ENCODE measurements at places on chromosomes 16 and 17. TPM values are rescaled to one million over a fixed set of nuclear protein-coding genes. Genes with fewer than 3 reads are reported as not detected.

DNA sequence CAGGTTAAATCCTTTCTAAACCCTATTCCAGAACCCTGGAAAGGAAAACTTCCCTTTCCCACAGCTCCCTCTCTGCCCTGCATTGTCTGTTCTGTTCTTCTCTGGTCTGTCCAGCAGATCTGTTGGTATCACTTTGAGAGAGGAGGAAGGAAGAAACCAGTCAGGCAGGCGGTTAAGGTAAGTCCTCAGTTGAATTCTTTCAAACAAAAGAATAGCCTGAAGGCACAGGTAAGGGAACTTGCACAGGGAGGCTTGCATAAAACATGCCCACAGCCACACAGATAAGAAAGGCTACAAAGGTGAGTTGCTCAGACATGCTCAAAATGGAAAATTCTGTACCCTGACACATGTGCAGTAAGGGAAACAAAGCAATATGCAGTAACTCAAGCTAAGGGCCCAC is 595.7 kb upstream of the CDH5 start:
- no peak overlapping the region for H3K4me3 ChIP-seq
- peaks cover 28% of the 10 kb centered on the region for H3K4me1 ChIP-seq
- DNase-seq: no peak
- no peaks in the 10 kb centered on the region for H3K36me3 ChIP-seq
- no peaks in the 10 kb centered on the region for H3K27me3 ChIP-seq

DNA sequence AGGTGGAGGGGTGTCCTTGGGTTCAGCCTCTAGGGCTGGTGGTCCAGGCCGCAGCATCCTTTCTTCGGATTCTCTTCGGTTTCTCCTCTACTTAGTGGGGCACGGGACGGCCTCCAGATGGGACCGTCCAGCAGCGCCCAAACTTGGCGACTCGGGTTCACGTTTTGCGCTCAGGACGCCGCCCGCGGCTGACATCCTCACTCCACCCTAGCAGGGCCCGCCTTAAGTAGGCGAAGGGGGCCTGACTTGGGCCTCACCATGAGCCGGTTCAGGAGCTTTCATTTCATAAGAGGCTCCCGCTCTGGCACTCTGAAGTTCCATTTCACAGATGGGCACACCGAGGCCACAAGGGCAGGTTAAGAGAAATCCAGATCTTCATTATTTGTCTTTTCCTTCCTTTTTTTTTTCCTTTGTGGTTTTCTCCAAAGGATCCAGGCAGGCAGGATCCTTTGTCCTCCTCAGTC is 141.2 kb downstream of the SEC14L1 start:
- peaks cover 26% of the 10 kb centered on the region for H3K4me1 ChIP-seq
- peak overlapping the region; percentile 72 for H3K4me3 ChIP-seq
- no peak overlapping the region for H3K27ac ChIP-seq
- peak; percentile 60 for DNase-seq
- no peaks in the 10 kb centered on the region for H3K36me3 ChIP-seq

DNA sequence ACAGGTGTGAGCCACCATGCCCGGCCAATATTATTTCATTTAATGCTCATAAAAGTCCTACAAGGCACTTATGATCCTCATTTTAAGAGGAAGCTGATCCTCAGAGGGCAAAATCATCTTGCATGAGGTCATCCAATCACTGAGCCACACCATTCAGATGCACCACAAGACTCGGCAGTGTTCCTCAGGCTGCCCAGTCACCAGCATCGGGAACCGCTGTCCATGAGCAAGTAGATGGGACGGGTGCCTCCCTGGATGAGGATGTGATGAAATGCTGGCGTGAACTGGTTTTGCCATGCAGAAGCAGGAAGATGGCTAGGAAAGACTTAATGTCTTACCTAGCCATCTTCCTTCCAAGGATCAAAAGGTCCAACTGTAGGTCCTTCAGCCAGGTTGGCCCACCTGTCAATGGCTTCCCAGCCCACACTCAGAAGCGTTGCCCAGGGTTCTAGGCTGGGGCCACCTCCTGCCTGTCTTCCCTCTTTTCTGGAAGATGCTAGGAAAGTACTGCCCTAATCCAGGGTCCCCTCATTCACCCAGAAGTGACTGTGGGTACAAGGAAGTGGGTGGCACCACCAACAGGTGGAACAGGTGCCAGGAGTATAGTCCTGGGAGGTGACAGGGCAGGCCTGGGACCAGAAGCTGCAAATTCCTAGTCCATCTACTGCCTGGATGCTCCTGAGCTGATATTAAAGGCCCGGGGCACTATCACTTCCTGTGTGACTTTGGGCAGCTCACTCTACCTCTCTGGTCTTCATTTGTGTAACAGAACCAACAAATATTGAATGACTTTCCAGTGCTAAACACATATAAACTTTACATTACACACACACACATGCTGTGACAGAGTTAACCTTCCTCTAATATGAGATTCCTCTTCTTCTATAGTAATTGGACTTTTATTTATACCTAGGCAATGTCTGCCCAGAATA is 32.2 kb upstream of the CRYBA1 start:
- peaks cover 7% of the 10 kb centered on the region for H3K4me1 ChIP-seq
- H3K4me3 ChIP-seq: no peak overlapping the region
- no peaks in the 10 kb centered on the region for H3K36me3 ChIP-seq

- H3K36me3 ChIP-seq: no peaks in the 10 kb centered on the region
- DNase-seq: peak; percentile 11
- peaks cover 5% of the 10 kb centered on the region for H3K4me1 ChIP-seq
- no peaks in the 10 kb centered on the region for H3K27me3 ChIP-seq
- H3K4me3 ChIP-seq: no peak overlapping the region
Measured at GRCh38 chr16:78396046-78396445, 296.6 kb downstream of the WWOX start.

Gene PPY
- total RNA-seq: not detected

Gene ABCA5
- total RNA-seq: 19.4 TPM

DNA sequence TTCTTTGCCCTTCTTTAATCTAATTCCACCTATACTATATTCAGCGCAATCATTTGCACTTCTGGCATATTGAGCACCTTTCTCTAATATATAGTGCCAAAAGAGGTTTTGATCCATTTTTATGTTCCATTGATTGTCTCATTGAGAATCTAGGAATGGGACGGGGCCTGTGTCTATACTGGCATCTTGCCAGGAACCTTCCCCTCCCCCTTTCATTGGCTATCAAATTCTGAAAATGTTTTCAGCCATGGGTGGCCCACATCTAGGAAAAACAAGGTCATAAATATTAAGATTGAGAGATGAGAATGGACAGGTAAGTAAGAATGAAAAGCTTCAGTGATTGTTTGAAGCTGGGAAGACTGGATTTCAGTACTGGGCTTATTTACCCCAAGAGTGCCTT is 159.9 kb downstream of the FTO start:
- no peaks in the 10 kb centered on the region for H3K36me3 ChIP-seq
- no peaks in the 10 kb centered on the region for H3K27me3 ChIP-seq
- H3K27ac ChIP-seq: no peak overlapping the region
- H3K4me3 ChIP-seq: no peak overlapping the region

GRCh38 chr17:35895636-35896587 is 15.8 kb upstream of the CCL5 start:
- H3K27ac ChIP-seq: no peak overlapping the region
- H3K36me3 ChIP-seq: no peaks in the 10 kb centered on the region
- peaks cover 3% of the 10 kb centered on the region for H3K4me1 ChIP-seq

Gene MT1E
- 2.4 TPM for total RNA-seq

DNA sequence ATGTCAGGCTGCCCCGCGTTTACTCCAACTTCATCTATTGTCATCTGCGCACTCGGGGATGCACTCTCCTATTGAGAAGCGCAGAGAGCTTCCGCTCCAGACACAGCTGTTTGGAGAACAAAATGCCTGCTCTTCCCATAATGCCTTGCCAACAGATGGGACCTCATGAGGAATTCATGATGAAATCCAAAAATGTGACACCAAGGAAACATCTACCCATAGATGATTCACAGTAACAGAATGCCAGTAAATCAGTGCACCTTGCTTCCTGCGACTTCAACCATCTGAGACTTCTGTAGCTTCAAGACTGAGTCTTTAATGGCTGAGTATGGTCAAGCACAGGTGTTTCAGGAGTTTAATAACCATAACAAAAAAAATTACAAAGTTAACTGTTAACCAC is 1144.9 kb upstream of the GOT2 start:
- DNase-seq: no peak
- H3K4me1 ChIP-seq: no peaks in the 10 kb centered on the region
- no peaks in the 10 kb centered on the region for H3K27me3 ChIP-seq
- no peaks in the 10 kb centered on the region for H3K36me3 ChIP-seq
- no peak overlapping the region for H3K27ac ChIP-seq
- no peak overlapping the region for H3K4me3 ChIP-seq

Gene OTOP2
- not detected for total RNA-seq

Gene CDH13
- total RNA-seq: 3.0 TPM

- no peaks in the 10 kb centered on the region for H3K4me1 ChIP-seq
- no peak for DNase-seq
- no peaks in the 10 kb centered on the region for H3K36me3 ChIP-seq
- no peak overlapping the region for H3K27ac ChIP-seq
- no peaks in the 10 kb centered on the region for H3K27me3 ChIP-seq
Measured at GRCh38 chr16:69273009-69273408, 38.1 kb upstream of the VPS4A start.

- H3K4me1 ChIP-seq: peaks cover 53% of the 10 kb centered on the region
- H3K27ac ChIP-seq: no peak overlapping the region
- H3K27me3 ChIP-seq: peaks cover 42% of the 10 kb centered on the region
- DNase-seq: peak; percentile 23
- no peaks in the 10 kb centered on the region for H3K36me3 ChIP-seq
- no peak overlapping the region for H3K4me3 ChIP-seq
Measured at GRCh38 chr17:11486101-11486867, 112.0 kb upstream of the DNAH9 start.

Gene EPN3
- 0.24 TPM for total RNA-seq

GRCh38 chr16:55490301-55490700 is 11.3 kb downstream of the MMP2 start:
- DNase-seq: no peak
- no peak overlapping the region for H3K27ac ChIP-seq

GRCh38 chr17:14317383-14317782 is 16.5 kb downstream of the HS3ST3B1 start:
- H3K4me1 ChIP-seq: peaks cover 51% of the 10 kb centered on the region
- H3K36me3 ChIP-seq: no peaks in the 10 kb centered on the region
- no peaks in the 10 kb centered on the region for H3K27me3 ChIP-seq

- H3K4me1 ChIP-seq: peaks cover 6% of the 10 kb centered on the region
- DNase-seq: peak; percentile 70
- no peaks in the 10 kb centered on the region for H3K27me3 ChIP-seq
- H3K36me3 ChIP-seq: no peaks in the 10 kb centered on the region
Measured at GRCh38 chr16:1428511-1428910, 2.4 kb upstream of the PERCC1 start.

Gene KRT12
- total RNA-seq: not detected

Gene FBXL19
- total RNA-seq: 76.7 TPM

DNA sequence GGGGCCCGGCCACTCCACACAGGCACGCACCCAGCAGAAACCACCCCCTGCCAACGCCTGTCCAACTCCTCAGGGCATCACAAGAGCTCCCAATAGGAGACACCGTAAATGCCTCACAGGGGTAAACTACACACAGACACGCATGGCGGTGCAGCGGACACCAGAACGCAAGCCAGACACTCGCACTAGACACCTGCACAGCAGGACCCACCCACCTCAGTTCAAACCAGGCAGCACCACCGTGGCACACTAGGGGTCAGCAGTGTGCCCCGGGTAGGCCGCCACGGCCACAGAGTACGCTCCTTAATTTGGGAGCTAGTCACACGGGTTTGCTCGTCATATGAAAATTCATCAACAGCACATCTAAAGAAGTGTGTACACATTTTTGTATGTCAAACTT is 3.4 kb downstream of the SLC38A10 start:
- no peak overlapping the region for H3K27ac ChIP-seq
- no peak overlapping the region for H3K4me3 ChIP-seq
- no peaks in the 10 kb centered on the region for H3K27me3 ChIP-seq
- peak; percentile 71 for DNase-seq
- H3K4me1 ChIP-seq: no peaks in the 10 kb centered on the region

- no peak for DNase-seq
- no peaks in the 10 kb centered on the region for H3K36me3 ChIP-seq
- no peak overlapping the region for H3K27ac ChIP-seq
- H3K4me3 ChIP-seq: no peak overlapping the region
- peaks cover 45% of the 10 kb centered on the region for H3K4me1 ChIP-seq
Measured at GRCh38 chr17:29043539-29044145, 701 bp downstream of the PIPOX start.

- H3K4me3 ChIP-seq: no peak overlapping the region
- no peak for DNase-seq
- H3K36me3 ChIP-seq: peaks cover 25% of the 10 kb centered on the region
Measured at GRCh38 chr17:59668816-59669215, 38.4 kb downstream of the PTRH2 start.

GRCh38 chr16:68866933-68867332 is 23.6 kb downstream of the TANGO6 start:
- no peaks in the 10 kb centered on the region for H3K27me3 ChIP-seq
- no peak overlapping the region for H3K27ac ChIP-seq
- H3K36me3 ChIP-seq: no peaks in the 10 kb centered on the region
- no peak overlapping the region for H3K4me3 ChIP-seq
- peaks cover 8% of the 10 kb centered on the region for H3K4me1 ChIP-seq

Gene ABCA6
- not detected for total RNA-seq

DNA sequence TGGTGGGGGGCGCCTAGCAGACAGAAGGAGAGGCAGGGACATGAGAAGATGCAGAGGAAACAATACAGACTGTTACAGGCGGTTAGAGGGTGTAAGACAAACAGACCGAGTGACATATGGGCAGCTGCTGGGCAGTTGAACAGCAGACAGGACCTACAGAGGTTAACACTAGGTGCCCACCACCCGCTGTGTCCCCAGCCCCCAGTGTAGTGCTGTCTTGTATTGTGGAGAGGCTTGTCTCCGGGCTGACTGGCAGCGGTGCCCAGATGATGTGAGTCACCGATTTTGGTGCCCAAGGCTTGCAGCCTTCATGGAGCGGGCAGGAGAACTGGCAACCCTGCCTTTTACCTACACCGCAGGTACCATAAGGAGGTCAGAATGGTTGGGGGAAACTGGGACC is 2.4 kb upstream of the CXCL16 start:
- no peaks in the 10 kb centered on the region for H3K36me3 ChIP-seq
- peaks cover 97% of the 10 kb centered on the region for H3K27me3 ChIP-seq
- peaks cover 7% of the 10 kb centered on the region for H3K4me1 ChIP-seq
- no peak for DNase-seq
- no peak overlapping the region for H3K27ac ChIP-seq
- no peak overlapping the region for H3K4me3 ChIP-seq

- no peaks in the 10 kb centered on the region for H3K4me1 ChIP-seq
- H3K27ac ChIP-seq: no peak overlapping the region
- no peak for DNase-seq
- H3K27me3 ChIP-seq: no peaks in the 10 kb centered on the region
- no peaks in the 10 kb centered on the region for H3K36me3 ChIP-seq
- no peak overlapping the region for H3K4me3 ChIP-seq
Measured at GRCh38 chr17:27481327-27481726, 25.1 kb downstream of the KSR1 start.

Measured in neural progenitor cell (in vitro differentiated cells).